DMS153 (cell line): ENCODE measurements at places on chromosomes 6 and 20.

GRCh38 chr6:141482796-141483597, 649.7 kb upstream of the GJE1 start:
- no peak for DNase-seq

DNA sequence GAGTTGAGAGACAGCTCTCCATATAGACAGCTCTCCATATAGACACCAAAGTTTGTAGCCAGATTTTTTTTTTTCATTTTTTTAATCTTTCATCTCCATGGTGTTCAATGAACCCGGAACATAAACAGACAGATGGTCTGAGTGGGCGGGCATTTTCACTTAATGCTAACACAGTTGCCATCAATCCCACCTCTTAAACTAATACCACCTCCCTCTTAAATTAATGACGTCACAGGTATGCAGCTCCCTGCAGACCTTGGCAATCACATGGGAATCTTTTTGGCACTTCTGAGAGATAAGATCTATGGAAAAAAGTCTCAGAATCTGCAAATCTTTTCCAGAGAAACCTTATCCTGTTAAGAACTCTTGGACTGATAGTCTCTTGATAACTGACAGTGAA, 43.2 kb downstream of the PFDN4 start:
- no peak for DNase-seq

GRCh38 chr20:5596401-5597193, 153.6 kb upstream of the SHLD1 start:
- no peak for DNase-seq

DNA sequence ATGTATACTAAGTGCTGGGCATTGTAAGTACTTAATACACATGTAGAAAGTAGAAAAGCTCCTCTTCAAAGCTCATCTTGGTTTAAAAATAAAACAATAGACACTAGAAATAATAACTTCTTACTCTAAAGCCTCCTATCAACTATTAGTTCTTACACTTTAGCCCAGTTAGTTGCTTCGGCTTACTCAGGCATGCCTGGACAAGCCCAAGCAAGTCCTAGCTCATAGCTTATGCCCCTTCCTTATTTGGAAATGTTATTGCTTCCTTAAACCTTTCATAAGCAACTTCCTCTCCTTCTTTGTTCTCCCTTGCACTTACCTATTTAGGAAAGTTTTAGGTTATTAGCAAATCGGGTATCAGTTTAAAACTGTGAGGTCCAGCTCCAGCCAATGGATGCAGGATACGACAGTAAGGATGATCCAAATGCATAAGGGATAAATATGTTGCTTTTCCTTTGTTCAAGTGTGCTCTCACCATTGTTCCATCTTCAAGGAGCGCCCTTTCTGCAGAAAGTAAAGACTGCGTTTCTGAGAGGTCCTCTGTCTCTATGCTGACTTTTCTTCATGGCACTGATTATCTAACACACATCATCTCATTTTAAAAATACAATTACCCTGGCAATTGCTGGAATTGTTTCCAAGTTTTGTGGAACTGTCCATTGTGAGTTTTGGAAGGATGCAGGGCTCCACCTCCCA, 12.3 kb downstream of the TMEM30A start:
- no peak for DNase-seq

DNA sequence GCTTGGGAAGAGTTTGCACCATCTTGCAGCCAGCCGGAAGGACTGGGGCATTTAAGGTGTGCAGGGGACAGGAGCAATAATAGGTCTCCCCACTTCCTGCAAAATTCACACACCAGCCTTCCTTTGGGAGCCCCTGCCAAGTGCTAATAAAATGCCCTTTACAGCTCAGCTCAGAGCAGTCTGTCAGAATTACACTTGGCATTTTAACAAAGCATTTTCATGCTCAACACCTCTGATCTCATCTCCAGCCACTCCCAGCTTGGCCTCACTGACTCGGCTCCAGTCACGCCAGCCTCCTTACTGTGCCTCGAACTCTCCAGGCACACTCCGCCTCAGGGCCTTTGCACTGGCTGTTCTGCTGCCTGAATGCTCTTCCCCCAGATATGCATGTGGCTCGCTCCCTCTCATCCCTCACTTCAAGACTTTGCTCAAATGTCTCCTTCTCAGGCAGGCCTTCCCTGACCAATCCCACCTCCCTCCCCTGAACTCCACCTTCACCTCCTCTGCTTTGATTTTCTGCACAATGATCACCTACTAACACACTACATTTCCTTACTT, 43.7 kb downstream of the GRM4 start:
- no peak for DNase-seq

GRCh38 chr20:25005220-25005619, 12.7 kb upstream of the APMAP start:
- peak; percentile 11 for DNase-seq

- no peak for DNase-seq
Observed at GRCh38 chr6:162736961-162737360, 9.2 kb downstream of the PACRG start.

DNA sequence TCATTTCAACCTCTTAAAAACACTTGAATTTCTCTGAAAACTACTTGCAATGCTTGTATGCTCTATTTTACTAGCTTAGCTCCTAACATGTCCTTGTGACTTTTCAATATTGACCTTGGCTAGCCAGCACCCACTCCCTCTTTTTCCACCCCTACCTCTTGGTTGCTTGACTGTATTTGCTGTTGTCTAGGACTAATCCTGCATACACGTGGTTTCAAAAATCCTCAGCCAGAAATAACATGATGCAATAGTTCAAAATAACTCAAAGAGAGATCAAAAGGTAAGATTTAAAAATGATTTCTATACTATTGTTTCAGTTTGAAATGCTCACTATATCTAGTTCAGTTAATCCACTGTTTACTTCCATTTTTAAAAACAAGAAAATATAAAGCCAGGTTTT, 102.3 kb upstream of the TBX18 start:
- no peak for DNase-seq

DNA sequence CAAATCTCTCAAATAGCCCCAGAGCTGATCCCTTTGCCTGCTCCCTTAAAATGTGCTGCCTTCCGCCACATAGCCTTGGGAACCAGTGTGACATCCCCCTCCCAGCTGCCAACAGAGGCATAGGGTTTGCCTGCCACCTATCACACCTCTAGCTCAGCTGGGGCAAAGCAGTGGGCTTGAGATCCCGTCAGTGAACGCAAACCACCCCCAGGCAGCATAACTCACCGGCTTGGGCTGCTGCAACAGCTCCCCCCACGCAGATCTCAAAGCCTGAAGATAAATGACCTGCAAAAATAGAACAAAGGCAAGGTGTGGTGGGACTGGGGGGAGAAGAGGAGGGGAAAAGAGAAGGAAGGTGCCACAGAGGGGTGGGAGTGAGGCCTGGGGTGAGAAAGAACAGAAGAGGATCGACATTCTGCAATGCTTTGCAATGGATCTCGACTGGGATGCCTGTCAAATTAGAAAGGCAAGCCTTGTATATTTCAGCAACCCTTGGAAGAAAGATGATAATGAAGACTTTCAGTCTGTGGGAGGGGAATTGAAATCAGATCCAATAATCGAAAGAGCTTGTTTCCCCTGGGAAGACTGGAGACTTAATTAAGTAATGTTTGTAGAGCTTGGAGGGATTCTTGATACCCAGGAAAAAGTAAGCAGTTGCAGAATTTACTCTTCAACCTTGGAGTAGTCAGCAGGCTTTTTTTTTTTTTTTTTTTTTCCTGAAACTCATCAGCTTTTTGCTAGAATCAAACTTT, 1.3 kb downstream of the PDYN start:
- DNase-seq: no peak

- DNase-seq: peak; percentile 18
Observed at GRCh38 chr20:22629927-22630326, 45.6 kb upstream of the FOXA2 start.

DNA sequence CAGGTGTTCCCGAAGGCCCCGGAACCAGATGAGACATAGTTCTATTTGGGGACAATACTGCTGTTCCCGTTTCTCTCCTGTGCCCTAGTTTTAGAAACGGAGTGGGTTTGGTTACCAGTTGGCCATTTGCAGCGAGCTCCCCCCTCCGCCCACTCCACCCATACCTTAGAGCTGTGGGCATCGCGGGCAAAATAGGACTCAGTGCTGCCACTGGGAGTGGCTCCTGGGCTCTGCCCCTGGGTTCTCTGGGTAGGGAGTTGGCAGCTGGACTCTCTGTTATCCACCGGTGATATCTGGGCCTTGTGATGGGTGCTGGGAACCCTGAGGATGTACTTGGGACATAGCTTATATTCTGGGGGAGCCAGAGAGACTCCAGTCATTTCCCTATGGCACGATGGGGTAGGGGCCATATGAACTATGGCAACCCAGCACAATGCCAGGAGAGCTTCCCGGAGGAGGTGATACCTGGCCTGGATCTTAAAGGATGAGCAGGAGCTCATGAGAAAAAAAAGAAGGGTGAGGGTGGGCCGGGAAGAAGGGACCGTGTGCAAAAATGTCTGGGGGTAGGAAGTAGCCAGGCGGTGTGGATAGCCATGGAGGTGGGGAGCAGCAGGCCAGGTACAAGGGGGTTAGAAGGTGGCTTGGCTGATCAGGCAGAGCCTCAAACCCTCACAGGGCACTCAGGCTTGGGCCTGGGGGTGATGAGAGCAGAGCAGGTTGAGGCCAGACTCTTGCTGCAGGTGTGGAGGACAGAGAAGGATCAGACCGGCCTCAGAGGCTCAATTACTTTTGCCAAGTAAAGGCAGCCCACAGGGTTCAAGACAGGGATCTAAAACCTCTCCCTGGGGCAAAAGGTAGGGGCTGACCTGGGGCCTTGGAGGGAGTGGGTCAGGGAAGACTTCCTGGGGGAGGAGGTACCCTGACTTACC, 9.6 kb downstream of the SRC start:
- DNase-seq: no peak

DNA sequence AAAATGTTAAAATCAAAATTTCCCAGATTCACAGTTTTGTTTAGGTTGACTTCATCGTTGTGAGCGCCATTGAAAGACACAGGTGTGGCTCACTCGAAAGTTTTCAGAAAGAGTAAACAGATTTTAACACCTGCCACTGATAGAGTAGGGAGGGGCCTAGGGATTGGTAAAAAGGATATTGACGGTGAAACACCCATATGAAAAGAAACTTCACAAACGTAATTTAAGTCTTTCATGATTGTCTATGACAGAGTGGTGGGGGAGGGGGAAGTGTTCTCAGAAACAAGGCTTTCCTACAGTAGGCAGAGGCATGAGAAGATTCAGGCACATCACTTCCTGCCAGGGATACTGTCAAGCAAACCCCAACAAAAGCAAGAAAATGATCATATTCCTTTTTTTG, 101.4 kb downstream of the PERP start:
- DNase-seq: no peak

GRCh38 chr6:79544299-79544927, 7.2 kb upstream of the LCA5 start:
- no peak for DNase-seq

DNA sequence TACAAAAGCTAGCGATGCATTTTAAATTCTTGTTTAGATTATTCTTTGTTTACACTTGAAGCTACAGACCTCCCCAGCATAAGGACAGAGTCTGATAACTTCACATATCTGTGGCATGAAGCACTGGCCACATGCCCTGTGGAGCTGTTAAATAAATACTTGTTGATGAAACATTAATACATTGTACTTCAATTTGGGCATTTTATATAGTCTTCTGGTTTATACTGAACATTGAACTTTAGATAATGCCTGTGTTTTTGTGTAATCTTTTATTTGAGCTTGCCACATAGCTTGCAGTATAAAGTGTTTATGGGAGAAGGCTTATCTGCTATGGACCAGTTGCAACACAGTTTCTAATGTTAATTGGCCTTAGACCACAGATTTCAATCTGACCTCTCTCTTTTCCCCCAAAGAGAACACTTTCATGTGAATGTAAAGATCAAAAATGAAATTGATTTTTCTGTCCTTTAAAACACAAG, 48.2 kb downstream of the FRK start:
- no peak for DNase-seq

- DNase-seq: peak; percentile 68
Observed at GRCh38 chr6:6826095-6826901, 237.8 kb downstream of the LY86 start.
